A549 (cell line): ENCODE measurements at places on chromosomes 5 and 9. TPM values are rescaled to one million over a fixed set of nuclear protein-coding genes. Genes with fewer than 3 reads are reported as not detected.

DNA sequence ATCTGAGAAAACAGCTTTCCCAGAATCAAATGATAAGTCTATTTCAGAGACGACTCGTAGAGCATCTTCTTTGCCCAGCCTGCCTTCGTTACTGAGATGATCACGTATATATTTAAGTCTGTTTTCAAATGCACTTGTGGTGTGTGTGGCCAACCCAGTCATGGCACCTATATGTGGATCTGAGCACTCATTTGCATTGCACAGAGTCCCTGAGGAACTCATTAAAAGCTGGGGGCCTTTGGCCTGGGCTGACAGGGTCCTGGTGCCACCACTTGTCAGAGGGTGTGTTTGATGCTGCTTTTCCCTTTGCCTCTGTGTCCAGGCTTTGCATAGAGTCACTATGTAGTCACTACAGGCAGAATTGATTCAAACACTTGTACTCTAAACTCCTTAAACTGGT, 17.4 kb upstream of the DMRT3 start:
- DNase-seq: no peak

Gene PCDHGA1
- 0.32 to 0.42 TPM (median 0.33 TPM) in 3 replicates for polyA plus RNA-seq

Gene TAF11L14
- not detected in 3 replicates for polyA plus RNA-seq

- no peak for DNase-seq
These were observed 254.3 kb downstream of the CDH12 start for GRCh38 chr5:22598796-22599195.

GRCh38 chr5:109225716-109226625, 183.8 kb downstream of the PJA2 start:
- no peak for DNase-seq

- no peak for DNase-seq
These were observed 209.5 kb downstream of the DCP2 start for GRCh38 chr5:113186061-113186460.

DNA sequence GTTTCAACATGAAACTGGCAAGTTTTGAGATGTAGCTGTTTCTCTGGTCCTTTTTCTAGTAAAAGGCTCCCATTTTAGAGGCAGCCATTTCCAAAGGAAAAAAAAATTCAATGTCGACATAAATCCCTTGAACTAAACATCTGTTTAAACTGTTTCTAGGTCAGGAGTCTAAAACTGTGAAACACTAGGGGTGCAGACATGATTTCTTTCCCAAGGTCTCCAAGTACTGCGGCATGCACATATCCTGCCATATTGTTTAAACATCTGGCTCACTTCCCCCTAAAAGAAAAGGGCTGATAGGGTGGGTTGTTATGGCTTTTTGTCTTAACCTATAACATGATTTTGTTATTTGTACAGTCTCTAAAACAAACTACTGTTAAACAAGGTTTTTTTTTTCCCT, 51.1 kb downstream of the NFIB start:
- DNase-seq: no peak

Gene MEIKIN
- polyA plus RNA-seq: not detected in 3 replicates

DNA sequence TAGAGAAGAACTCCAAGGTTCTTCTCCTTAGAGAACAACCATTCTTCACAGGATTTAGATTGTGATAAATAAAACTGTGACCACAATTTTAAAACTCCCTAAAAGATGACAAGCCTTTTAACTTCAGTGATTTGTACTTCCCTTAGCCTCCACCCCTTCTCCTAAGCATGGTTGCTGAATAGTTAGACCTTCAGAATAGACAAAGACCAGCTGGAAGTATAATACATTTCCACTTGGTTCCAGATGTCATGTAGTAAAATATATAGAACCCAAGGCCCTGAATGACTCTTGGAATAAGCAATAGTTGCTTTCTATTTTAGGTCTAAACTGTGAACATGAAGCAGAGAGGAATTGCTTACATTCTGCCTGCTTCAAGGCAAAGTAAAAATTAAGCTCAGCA, 208.7 kb downstream of the ARRDC3 start:
- DNase-seq: no peak

DNA sequence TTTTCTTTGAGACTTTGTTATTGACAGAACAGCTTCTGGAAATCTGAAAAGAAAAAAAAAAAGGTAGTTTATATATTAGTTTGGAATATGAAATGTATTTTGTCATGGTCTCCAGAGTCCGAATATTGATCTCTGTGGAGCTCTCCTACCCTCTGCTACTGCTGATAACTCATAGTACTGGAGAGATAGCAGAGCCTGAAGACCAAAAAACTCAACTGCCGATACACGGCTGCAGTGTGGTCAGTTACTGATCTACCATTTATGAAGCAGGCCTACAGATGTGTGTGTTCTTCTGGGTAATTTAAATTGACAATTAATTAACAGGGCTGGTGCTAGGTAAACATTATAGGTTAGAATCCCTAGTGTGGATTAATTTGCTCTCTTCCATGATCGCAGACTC, 3.8 kb upstream of the FAM120A start:
- DNase-seq: no peak

Gene ORM1
- 0.12 TPM in 1 of 3 replicates, not detected in the others for polyA plus RNA-seq

DNA sequence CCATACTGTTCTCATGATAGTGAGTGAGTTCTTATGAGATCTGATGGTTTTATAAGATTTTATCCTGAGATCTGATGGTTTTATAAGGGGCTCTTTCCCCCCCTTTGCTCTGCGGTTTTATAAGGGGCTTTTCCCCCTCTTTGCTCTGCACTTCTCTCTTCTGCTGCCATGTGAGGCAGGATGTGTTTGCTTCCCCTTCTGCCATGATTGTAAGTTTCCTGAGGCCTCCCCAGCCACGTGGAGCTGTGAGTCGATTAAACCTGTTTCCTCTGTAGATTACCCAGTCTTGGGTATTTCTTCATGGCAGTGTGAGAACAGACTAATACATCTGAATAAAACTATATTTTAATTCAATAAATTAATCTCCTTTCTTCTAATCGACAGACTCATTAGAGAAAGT, 64.9 kb upstream of the ZSWIM6 start:
- DNase-seq: no peak

DNA sequence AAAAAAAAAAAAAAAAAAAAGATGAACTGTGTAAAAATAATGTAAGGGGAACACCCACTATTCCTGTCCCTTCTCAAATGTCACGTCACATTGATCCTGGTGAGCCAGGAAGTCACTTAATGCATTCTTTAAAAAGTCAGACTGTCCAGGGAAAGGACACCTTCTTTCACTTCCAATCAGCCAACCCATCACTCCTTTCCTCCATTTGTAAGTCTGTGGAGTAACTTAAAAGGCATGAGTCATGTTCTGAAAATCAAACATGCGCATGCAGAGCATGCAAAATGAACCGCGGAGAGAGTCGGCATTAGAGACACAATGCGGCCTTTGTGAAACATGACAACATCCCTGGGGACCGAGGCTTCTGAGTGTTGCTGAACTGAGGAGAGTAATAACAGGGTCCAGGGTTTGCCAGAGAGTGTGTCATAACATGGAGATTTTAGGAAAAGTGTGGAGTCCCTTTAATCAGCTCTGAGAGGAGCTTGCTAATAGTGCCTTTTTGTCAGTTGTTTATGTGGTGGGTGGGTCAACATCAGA, 77.6 kb upstream of the SEMA6A start:
- no peak for DNase-seq
